ENCODE measurements at places on chromosomes 11 and 22. TPM values are rescaled to one million over a fixed set of nuclear protein-coding genes. Genes with fewer than 3 reads are reported as not detected.

SLC7A4 gene
- total RNA-seq = 0.14 TPM

ANKK1 gene
- total RNA-seq = 0.44 TPM

MRGPRX4 gene
- total RNA-seq = not detected

SHANK2 gene
- 1.6 TPM for total RNA-seq

CARD10 gene
- total RNA-seq = 2.8 TPM

MCHR1 gene
- 0.29 TPM for total RNA-seq

Data from placental pericyte (primary cell).